ENCODE measurements at places on chromosomes 11 and 22.

- DNase-seq, result no peak
Measured at GRCh38 chr11:128942817-128943427, at the start of gene TP53AIP1. TSS of gene TP53AIP1 (minus strand) at chr11:128942871. CDS start at chr11:128937818, 5,053 bp downstream.

GRCh38 chr11:101158119-101158518 lies 28.5 kb upstream of the PGR start:
- DNase-seq, result no peak

DNA sequence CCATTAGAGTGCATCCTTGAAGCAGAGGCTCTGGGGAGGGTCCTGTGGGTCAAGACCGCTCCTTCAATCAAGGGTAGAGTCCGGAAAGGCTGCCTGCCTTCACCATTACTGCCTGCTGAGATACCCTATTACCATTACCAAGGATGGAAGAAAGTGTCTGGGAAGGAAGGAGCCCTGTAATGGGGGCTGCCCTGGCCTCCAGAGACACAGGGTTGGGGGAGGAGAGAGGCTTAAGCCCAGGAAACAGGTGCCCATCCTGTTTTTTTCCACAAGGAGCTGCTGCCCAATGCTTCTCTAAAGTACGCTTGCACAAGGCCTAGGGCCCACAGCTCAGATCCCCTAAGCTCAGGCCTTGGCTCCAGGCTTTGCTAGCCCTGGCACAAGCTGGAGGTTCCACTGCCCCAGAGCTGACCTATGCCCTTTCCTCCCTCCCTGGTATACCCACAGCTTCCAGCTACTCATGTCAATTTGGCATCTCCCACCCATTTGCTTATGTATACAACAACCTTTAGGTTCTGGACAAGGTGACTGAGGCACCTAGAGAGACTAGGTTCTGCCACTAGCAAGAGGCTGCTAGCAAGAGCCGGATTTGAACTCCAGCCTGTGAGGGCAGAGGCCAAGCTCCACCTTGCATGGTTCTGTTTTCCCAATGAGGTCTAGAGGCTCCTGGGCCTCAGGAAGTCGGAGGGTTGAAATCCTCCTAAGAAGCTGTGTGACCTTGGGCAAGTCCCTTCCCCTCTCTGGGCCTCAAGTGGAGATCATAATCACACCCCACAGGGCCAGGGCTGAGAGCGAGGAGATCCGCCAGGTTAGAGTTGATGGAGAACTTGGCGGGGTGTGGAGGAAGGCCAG lies 1.5 kb upstream of the PLCB3 start:
- DNase-seq, result no peak

DNA sequence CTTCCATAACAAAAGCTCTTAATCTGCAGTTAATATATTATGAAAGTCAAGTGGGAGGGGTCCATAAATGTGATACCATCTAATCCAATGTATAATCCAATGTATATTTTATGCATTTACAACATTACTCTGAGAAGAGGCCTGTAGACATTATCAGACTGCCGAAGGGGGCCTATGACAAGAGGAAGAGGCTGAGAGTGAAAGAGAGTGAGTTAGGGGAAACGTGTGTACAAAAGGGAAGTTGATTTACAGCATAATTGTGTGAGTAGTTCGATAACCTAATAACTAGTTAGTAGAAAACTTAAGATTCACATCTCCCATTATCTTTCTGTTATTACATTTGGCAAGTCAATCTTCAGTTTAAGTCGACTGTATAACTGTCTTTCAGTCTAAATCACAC lies 86.6 kb downstream of the DDX10 start:
- DNase-seq, result no peak

- no peak for DNase-seq
Measured at GRCh38 chr11:9538548-9538947, 34.9 kb upstream of the WEE1 start.

- no peak for DNase-seq
Measured at GRCh38 chr11:64786308-64786707, 8.0 kb upstream of the SF1 start.

GRCh38 chr11:12187399-12187798 lies 77.0 kb downstream of the MICAL2 start:
- peak; percentile 28 for DNase-seq

DNA sequence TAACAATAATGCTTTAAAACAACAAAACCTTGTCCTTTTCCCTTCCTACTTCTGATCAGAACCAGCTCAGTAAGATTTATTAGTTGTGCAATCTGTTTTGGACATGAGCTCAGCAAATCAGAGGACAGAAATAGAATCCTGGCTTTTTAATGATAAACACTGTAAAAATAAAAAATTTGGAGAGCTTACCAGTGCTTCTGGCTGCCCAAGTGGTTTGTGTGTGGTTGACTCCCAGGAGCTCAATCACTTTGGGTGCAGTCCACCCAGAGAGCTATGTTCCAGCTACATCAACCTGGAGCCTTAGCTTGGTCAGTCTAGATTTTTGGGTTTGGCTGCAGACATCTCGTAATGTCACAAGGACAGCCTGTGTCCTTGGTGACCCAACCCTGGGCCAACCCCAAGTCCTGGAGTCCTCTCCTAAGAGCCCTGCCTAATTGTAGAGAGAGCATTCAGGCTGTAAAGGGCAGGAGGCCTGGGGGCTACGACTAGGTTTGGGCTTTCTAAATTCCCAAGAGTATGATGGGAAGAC lies 28.5 kb downstream of the CD44 start:
- no peak for DNase-seq

Measured in neural progenitor cell (in vitro differentiated cells).